ENCODE measurements at places on chromosomes 5 and 9.
A peak's percentile ranks its signal among the peaks of the same experiment; 100 is the strongest.

DNA sequence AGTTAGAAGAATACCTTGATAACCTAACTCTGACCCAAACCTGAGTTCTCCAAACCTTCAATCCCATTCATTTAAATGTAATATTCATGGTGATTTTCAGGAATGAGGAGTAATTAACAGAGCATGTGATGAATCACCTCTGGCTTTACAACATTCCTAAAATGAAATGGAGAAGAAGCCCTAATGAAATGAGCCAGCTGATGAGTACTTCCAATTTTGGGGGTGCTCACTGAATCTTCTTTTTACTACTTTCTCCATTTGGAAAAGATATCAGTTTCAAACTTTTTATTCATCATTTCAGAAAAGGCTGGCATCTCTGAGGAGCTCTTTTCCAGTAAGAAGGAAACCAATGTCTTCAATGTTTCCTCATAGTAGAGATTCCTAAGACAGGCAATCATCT is 2.9 kb upstream of the SPINK5 start:
- DNase-seq = no peak

GRCh38 chr5:73494721-73495120 is 3.5 kb upstream of the BTF3 start:
- no peak for DNase-seq

DNA sequence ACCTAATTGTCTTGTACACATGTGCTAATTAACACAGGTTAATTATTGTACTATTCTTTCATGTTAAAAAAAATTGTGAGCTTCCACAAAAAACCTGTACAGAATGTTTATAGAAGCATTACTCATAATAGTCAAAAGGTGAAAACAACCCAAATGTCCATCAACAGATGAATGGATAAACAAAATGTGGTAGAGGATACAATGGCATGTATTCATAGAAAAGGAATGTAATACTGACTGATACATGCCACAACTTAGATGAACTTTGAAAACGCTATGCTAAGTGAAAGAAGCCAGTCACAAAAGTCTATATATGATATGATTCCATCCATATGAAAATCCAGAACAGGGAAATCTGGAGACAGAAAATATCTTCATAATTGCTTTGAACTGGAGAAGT is 25.6 kb downstream of the RRAGA start:
- DNase-seq = no peak

DNA sequence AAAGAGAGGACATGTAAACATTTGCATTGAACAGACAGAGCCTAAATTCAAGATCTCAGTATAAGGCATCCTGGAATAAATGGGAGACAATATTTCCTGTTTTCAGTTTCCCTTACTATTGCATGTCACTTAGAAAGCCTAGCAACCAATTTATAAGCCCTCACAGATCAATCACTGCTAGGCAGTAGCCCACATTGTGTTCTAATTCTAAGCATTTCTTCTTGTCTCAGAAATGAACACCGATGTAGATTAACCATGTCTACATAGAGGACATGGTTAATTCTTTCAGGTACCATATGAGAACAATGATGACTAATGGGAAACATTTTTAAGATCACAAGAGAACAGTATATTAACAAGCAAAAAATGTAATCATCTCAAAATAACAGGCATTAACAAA is 79.6 kb upstream of the HMHB1 start:
- no peak for DNase-seq

DNA sequence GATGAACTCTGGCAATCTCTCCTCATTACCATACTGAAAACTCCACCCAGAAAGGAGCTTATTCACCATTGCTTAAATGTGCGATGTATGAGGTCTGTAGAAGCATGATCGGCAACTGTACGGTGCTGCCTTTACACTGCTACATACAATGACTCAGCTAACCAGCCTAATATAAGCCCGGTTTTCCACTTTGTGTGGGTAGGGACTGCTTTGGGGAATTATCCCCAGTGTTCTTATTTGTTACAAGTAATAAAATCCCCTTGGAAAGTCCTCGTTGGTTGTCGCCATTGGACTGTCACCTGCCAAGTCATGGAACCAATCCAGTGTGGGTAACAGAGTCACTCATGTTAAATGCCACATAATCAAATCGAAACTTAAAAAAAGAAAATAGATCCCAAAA is 23.5 kb upstream of the TENT2 start:
- DNase-seq = no peak

DNA sequence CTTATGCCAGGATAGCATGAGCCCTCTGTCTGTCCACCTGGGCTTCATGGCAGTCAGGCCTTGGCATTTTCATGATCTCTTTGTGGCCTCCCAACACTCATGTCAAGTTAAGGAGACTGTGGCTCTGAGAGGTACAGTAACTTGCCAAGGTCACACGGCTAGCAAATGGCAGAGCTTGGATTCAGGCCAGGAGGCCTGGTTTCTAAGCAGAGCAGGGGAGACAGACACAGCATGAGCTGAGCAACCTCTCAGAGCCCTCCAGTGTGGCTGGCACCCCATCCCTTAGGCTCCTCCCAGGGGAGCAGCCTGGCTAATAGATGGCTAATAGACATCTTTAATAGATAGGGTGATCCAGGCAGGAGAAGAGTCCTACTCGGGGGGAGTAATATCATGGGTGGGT is 4.1 kb downstream of the SYNPO start:
- peak; percentile 37 for DNase-seq

GRCh38 chr9:31839273-31839672 is 545.2 kb upstream of the ACO1 start:
- DNase-seq = peak; percentile 0

GRCh38 chr9:81512641-81513040 is 176.7 kb downstream of the TLE1 start:
- DNase-seq = no peak

- no peak for DNase-seq
Observed at GRCh38 chr5:126441230-126441629, 18.0 kb downstream of the GRAMD2B start.

DNA sequence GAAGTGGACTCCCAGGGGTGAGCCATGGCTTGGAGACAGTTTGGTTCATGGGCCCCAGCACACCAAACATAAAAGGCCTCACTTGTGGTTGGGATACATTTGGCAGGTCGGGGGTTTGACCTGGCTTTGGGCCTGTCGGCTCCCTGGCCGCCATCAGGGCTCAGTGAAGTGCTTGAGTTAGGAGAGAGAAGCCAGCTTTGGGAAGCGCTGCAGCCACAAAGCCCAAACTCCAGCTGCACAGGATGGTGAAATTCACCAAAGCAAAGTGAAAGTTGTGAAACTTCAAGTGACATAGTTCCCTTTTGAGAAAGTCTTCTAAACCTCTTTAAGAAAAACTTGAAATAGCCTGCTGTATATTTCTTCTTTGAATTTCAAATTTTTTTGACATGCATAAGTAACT is 27.5 kb downstream of the SLC46A2 start:
- DNase-seq = no peak

- DNase-seq = no peak
Observed at GRCh38 chr9:5870691-5871090, 20.0 kb upstream of the MLANA start.

DNA sequence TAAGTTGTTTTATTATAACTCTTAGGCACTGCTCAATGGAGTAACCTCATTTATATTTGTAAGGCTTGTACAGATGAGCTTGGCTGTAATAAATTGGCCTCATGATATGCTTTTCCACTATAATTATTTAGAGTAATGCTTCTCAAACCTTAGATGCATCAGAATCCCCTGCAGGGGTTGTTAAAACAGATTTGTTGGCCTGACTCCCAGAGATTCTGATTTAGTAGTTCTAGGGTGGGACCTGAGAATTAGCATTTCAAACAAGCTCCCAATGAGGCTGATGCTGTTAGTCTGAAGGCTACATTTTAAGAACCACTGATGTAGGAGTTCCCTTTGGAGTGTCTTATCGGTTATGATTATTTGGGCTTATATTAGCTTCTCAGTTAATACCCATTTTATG is 38.2 kb upstream of the ARSB start:
- DNase-seq = no peak

DNA sequence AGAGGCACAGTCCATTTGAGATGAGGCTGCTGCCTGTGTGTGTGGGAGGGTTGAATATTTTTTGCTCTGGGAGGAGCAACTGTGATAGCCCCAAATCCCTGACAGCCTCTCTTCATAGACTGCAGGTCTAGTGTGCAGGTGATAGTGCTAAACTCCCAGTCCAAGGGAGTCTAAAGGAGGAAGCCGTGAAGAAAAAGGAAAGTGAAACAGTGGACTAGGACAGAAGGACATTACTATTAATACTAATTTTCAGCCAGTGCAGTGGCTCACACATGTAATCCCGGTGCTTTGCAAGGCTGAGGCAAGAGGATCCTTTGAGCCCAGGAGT is 295.0 kb downstream of the PDE4D start:
- no peak for DNase-seq

GRCh38 chr9:36436909-36437308 is 36.8 kb upstream of the RNF38 start:
- DNase-seq = no peak

- DNase-seq = no peak
Observed at GRCh38 chr5:42628821-42629220, 127.8 kb upstream of the CCDC152 start.

GRCh38 chr5:152181461-152181860 is 223.6 kb downstream of the NMUR2 start:
- no peak for DNase-seq

DNA sequence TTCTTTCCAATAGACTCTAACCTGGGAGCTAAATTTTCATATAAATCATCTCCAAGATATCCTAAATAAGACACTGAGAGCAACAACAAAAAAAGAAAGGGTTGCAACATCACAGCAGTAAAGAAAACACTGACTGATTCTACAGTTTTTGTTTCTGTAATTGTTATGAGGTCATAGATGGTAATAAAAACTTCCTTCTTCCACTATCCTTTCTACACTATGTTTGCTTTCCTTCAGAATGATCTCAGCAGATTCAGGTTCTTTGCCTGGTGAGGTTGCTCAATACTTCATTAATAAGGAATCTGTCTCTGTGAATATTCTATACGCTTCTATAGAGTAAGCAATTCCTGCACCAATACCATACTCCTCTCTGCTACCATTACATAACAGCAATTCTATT is 835.6 kb upstream of the GRAMD2B start:
- no peak for DNase-seq

DNA sequence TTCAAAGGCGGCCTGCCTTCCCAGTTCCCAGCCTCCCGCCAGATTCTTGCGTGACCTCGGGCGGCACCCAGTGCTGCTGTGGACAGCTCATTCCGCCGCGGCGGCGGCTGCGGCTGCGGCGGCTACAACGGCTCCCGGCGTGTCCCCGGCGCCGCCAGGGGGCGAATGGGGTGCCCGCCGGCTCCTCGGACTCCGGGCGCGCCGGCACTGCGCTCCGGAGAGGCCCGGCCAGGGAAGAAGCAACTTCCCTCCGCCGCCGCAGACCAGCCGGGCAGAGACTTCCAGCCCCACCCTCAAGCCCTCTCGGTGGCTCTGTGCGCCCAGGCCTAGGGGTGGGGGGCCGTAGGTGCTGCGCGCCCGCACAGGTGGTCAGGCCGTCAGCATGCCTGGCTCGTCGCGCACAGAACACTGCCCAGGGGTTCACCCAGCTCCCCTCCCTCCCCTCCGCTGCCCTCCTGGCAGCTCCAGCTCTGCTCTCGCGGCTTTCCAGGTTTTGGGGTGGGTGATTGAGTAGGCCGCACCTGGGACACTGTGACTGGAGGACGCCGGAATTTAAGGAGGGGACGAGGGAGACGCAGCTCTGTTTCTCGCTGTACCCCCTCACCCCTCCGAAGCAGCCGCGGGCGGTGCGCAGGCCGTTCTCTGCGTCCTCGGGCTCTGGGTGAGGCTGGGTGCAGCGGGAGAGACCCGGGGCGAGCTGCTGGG is 20.2 kb downstream of the IGIP start:
- no peak for DNase-seq

DNA sequence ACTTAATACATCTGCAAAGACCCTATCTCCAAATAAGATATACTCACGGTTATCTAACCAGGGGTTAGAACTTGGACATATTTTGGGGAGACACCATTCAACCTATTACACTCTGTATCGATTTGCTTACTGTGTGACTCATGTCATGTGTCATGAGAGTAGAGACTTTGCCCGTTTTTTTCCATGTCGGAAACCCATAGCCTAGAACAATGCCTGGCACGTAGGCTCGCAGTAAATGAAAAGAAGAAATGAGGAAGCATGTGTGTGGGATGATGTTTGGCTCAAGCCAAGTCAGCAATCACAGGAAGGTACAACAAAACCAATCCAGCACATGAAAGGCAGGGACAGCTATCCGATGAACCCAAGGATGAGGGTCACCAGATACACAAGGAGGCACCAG is 94.6 kb upstream of the DNAH5 start:
- no peak for DNase-seq

GRCh38 chr9:81497091-81497490 is 192.3 kb downstream of the TLE1 start:
- no peak for DNase-seq

All from NCI-H2171 treated with DMSO at 0.1 percent for 48 hours (cell line).